ENCODE measurements at places on chromosomes 2 and 18.
A peak's percentile ranks its signal among the peaks of the same experiment; 100 is the strongest.

DNA sequence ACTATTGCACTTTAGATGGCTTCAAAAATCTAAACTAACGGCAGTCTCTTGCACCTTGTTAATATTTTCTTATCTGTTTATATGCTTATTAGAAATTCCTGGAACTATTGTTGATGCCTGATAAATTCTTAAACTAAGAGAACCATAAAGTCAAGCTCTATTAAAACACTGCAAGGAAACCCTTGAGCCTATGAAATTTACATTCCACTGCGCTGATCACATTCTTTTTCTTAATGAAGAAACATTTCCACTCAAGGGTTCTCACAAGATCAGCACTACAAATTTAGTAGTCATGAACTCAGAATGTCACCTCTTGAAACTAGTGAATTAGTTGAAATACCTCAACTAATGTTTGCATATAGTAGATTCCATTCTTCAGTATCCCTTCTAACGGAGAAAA is 331.8 kb upstream of the SLC8A1 start:
- DNase-seq = no peak

DNA sequence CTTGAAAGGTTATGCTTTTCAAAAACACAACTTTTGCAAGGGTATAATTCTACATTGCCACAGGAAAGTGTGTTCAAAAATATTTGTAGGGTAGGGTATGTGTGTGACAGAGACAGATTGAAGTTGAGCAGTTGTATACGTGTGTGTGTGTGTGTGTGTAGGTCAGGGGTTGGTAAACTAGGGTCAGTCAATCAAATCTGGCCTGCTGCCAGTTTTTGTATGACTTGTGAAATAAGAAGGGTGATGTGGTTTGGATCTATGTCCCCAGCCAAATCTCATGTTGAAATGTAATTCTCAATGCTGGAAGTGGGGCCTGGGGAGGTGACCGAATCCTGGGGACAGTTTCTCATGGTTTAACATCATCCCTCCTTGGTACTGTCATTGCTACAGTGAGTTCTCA is 148.2 kb downstream of the CERS6 start:
- no peak for DNase-seq

GRCh38 chr2:226865710-226866109 is 29.9 kb downstream of the RHBDD1 start:
- no peak for DNase-seq

GRCh38 chr18:55999641-56000040 is 411.6 kb upstream of the TCF4 start:
- DNase-seq = peak; percentile 49

GRCh38 chr2:215750763-215751162 is 262.6 kb downstream of the MREG start:
- no peak for DNase-seq

DNA sequence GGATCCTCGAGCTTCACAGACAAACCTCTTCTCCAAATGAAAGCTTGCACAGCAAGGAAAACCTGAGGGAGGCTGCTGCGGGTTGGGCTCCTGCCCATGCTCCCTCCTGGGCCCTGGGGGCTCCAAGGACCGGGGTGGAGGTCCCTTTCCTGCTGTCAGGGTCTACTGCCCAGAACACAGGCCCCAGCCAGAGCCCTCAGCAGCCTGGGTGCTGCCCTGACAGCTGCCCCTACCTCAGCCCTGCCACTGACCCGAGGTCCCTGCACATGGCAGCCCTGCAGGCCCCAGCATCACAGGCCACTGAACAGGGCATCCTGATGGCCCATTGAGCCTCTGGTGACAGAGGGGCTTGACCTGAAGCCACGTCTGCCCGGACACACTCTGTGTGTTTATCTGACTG is 41.0 kb downstream of the CROCC2 start:
- DNase-seq = no peak

GRCh38 chr2:162465430-162465829 is 121.5 kb downstream of the GCA start:
- no peak for DNase-seq

GRCh38 chr2:221563270-221563985 is 8.7 kb downstream of the EPHA4 start:
- no peak for DNase-seq

DNA sequence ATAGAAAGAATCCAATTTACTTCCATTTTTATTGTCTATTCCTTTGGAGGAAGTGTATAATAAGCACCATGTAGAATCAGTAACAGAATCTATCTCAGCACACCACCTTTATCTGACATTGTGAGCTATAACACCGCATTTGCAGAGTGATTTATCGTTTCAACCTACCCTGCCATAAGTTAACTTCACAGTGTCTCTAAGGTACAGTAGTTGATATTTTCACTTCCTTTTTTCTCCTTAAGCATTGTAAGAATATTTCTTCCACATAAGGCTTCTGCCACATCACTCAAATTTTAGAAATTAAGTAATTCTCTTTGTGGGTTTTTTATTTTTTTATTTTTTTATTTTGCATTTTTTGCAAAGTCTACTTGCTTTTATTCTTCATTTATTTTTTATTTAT is 107.1 kb downstream of the TMX3 start:
- no peak for DNase-seq

DNA sequence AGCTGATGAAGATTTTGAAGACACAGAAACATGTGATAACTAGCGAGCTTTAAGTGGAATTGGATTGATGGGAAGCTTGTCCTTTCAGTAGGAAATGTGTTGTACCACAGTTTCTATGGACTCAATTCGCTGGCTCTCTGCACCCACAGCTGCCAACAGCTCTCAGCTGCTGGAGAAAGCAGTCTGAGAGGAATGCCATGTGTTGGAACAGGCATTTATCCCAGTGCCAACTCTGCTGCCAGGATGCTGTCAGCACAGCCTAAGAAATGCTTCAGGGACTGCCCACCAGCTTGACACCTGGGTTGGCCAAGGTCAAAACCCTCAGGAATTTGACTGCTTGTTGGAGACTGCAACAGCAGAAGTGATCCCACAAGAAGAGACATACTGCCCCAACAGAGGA is 193.0 kb upstream of the THSD7B start:
- no peak for DNase-seq

DNA sequence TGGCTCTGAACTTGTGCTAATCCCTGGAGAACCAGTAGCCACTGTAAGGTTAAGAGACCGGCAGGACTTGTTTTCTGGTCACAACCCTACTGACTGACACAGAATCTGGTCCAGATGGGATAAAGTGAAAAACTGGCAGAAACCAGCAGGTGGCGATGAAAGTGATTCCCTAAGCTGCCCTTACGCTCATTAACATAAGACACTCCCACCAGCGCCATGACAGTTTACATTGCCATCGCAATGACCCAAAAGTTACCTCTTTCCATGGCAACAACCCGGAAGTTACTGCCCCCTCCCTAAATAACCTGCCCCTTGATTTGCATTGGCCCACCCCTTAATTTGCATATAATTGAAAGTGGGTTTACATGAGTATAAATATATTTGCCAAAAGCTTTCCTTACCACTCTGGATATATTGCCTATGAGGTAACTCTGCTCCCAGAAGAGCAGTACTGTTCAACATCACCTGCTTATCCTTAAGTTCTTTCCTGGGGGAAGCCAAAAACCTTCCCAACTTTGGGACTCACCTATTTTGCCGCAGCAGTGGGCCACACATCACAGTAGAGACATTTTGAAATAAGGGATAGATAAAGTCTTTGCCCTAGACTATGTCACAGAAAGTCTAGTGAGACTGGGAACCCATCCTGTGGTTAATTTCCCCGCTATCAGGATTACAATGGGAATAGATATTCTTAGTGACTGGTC is 35.8 kb upstream of the AFF3 start:
- DNase-seq = peak; percentile 32

DNA sequence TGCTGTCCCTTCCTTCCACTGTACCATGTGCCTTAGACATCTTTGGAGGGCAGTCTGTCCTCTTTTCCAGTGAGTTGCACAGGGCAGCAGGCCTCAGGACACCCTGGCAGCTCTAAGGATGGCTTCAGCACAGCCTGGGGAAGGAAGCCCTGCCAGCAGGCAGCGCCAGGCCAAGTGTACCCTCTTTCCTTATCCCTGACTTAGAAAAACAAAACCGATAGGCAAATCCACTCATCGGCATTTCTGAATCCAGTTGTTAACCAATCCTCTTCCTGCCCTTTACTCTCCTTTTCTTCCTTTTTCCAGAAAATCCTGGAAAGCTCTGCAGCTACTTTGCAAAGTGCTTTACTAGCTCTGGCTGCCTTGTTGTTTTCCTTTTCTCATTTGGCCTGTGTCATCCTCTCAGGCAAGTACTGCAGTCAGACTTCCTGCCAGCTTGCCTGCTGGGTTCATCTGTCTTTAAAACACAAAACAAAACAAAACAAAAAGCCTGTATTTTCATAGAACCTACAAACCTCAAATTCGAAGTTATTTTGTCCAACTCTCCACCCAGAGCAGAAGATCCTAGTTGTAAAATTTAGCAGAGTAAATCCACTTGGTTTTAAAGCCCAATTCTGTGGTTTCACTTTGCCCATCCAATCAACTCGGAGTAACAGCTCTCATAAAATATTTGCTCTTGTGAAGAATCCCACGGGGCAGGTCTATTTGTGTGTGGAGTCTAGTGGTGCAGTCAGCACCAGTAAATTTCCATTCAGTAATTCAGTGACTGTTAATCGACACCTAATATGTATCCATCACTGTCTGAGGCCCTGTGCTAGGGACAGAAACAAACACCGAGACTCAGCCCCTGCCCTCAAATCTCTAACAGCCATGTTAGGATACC is 45.2 kb downstream of the PCBP1 start:
- peak; percentile 65 for DNase-seq

DNA sequence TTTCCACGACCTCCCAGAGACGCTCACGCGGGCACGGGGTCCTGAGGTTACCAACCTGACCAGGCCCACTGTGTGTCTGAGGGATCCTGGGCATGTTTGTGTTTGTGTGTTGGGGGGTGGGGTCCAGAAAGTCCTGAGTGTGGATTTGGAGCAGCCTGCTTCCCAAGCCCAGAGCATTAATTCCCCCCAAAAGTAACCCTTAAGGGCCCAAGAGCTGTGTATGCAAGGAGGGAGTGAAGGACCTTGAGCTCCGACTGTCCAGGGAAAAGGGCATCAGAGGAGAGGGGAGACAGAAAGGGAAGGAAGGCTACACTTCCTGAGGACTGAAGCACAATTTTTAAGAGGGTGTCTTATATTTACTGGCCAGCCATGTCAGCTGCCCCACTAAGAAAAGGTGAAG is 5.2 kb upstream of the SIX3 start:
- no peak for DNase-seq

DNA sequence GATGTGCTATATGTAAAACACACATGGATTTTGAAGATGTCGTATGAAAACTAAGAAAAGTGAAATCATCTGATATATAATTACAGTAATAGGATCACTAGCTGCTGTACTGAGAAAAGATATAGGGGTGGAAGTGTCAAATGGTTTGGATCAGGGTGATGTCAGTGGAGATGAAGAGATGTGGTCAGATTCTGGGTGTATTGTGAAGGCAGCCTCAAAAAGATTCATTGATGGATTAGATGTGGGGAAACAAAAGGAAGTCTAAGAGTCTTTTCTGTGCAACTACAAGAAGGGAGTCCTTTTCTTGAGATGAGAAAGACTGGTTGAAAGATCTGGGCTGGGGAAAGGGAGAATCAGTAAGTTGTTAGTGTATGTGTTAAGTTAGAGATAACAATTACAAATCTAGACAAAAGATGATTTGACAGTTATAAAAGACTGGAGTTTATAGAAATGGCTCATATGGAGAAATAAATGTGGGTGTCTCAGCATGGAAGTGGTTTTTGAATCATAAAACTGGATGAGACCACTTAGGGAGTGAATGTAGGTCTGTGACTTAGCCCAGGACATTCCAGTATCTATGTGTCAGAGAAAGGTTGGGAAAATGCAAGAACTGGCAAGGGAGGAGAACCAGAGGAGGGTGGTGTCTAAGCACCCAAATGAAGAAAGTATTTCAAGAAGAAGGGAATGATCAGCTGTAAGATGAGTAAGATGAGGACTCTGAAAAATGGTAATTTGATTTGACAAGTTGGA is 347.4 kb downstream of the PARD3B start:
- DNase-seq = peak; percentile 85

GRCh38 chr2:210190345-210190744 is 19.1 kb upstream of the KANSL1L start:
- DNase-seq = no peak

GRCh38 chr2:792687-793086 is 115.5 kb upstream of the TMEM18 start:
- no peak for DNase-seq

DNA sequence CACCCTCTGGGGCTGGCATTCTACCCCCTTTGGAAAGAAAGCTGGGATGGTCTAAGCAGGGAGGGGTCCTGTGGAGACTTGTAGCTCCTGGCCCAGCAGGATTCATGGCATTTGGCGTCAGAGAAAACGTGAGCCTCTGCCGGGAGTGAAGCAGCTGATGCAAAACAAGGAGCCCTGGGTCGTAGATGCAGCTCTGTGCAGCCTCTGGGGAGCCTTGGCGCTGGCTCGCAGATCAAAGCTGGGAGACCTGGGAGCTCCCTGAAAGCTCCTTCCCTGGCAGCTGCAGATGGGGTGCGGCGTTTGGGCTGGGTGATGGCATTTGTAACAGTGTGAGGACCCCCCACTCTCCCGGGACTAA is 148.3 kb downstream of the KLHL29 start:
- DNase-seq = no peak

DNA sequence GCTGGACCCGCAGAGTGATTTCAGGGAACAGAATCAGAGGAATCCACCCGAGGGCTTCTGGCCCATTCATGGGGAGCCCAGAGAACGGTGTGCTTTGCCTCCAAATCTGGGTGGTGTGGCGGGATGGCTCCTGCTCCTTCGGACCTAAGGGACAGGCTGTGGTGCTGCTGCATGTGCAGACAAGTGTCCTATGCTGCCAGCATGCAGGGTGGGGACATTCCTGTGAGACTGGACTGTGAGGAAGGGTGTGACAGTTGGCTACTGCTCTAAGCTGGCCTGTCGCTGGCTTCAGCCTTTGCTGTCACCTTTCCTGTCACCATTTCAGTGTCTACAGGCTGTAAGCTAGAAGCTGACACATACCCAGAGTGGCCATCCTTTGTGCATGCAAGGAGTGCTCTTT is 2.9 kb upstream of the SLC4A3 start:
- no peak for DNase-seq

DNA sequence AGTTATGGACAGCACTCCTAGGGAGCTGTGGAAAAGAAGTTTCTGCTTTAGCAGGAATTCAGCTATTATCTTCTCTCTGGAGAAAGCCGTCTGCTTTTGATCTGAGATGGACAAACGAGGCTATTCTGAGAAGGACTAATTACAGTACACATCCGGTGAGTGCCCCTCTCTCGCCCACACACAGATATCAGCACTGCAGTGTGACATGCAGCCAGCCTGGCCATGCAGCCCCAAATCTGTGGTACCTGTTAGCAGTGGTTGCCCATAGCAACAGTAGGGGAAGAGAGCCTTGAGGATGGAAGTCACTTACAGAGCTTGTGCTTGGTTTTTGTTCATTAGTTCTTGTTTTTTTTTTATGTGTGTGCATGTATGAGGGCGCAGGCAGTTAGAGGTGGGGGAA is 73.9 kb upstream of the TRIB2 start:
- no peak for DNase-seq

GRCh38 chr2:37997629-37998028 is 72.5 kb downstream of the RMDN2 start:
- no peak for DNase-seq

GRCh38 chr18:47593744-47594472 is 336.6 kb downstream of the SMAD2 start:
- DNase-seq = no peak

Measured in fibroblast of skin of scalp (primary cell).